ENCODE measurements at places on chromosomes 6 and 20.

DNA sequence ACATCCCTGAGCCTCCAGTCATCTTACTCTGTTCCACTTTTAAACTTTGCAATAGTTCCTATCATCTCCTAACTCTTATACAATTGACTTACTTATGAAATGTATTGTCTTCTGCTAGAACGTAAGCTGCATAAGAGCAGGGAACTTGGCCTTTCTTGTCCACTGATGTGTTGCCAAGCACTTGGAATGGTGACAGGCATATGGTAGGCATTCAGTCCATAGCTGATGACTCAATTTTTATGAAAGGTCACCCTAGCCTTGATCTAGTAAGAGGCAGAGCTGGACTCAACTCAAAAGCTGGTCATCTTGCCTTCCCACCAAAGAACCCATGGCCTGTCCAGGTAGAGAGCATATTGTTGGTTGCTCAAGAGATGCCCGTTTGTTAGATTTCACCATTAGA lies 82.4 kb upstream of the FAM184A start:
- no peak for DNase-seq

DNA sequence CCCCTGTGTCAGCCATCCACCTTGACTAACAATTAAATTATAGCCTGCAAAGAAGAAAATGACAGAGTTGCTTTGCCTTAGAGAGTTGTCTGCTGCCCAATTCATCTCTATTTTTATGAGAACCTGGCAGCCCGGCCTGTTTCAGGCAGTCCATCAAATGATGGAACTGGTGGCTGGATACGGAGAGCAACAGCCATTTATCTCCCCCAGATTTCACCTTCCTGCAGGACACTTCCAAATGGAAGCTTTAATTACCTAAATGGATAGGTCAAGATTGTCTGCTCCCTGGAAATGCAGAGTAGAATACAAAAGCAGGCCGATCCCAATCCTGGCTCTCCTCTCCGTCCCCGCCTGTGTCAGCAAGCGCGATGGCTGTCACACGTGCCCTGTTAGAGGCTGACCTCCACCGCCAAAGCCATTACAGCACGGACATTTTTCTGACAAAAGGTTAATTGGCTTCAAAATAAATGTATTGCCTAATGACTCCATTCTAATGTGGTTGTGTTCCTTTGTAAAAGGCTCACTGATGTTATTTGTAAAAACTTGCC lies 86.7 kb downstream of the PACRG start:
- no peak for DNase-seq

DNA sequence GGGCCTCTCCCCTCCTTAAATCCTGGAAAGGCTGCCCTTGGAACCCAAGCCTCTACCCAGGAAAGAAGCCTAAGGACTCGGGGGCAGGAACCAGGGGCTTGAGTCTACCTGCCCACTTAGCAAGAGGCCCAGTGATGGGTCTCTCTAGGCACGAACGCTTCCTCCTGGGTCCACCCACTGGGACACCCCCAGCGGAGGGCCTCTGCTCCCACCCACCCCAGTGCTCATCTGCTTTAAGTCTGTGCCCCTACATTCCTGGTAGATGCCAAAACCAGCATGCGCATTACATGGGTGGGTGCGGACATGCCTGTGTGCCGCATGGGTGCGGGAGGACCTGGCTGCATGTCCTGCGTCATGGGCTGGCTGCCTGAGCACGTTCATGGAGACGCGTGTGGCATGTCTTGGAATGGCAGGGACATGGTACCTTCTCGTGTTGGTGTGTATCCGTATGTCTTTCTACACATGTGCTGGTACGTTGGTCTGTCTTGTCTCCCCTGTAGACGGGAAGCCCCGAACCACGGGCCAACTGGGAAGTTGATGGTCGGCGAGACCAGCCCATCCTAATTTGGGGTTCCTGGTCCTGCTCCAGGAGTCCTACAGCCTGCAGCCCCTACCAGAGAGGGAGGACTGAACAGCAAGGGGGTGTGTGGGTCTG lies 29.3 kb downstream of the SNPH start:
- no peak for DNase-seq

GRCh38 chr6:154440422-154441043 lies 70.0 kb downstream of the CNKSR3 start:
- DNase-seq = no peak

- no peak for DNase-seq
Measured at GRCh38 chr6:64920257-64920656, 786.8 kb downstream of the EYS start.

DNA sequence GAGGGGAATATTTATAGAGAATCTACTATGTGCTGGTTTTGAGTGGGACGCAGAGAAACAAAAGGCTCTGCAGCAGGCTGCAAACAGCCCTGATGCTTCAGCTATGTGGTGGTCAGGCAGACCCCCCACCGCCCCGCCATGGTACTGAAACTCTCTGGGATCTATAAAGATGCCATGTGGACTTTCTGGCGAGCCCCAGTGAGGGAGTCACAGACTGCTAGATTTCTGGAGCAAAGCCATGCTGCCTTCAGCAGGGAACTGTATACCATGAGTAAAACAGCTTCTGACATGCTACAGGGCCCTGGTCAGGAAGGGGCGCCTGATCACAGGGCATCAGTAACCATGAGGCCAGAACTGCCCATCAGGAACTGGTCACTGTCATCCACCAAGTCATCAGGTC lies 19.2 kb upstream of the BPIFB1 start:
- no peak for DNase-seq

DNA sequence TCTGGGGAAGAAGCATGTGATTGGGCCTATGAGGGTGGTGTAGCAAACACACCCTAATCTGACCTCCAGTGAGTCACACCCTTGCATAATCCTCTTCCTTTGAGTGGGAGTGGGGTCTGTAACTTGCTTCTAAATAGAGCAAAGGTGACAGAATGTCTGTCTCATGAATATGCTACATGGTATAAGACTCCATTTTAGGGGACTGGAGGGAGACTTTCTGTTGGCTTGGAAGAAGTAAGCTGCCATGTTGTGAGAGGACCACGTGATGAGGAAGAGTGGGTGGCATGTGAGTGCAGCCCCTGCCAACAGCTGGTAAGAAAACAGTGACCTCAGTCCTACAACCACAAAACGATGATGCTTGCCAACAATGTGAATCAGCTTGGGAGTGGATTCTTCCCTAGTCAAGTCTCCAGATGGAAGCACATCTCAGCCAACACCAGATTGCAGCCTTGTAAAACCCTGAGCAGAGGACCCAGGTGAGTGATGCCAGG lies 3.7 kb downstream of the AK9 start:
- DNase-seq = peak; percentile 41

DNA sequence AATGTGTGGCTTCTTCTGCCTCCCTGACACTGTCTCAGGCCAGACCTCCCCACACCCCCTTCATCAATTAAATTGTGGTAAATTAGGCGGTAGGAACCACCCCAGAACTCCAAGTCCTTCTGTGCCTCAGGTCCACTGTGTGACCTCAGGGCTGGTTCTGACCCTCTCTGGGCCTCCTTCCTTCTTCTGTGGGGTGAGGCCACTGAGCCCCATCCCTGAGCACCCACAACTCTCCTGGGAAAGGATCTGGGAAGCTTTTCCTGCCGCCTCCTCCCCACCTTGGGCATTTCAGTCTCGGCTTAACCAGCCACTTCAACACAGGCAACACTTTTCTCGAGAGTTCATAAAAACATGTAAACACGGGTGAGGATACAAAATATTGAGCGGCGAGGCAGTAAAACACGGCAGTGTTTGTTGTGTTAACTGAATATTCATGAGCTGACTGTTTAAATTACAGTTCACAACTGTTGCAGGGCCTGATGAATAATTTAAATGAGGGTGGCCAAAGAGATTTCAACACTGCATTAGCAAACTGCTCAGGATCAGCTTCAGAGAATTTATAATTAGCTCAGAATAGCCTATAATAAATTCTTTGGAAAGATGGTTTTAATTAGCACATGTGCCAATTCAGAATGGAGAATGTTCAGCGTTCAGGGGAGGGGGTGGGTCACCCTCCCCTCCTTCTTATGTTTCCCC lies 112.1 kb downstream of the TOX2 start:
- no peak for DNase-seq

GRCh38 chr6:51630011-51630410 lies 457.4 kb downstream of the PKHD1 start:
- DNase-seq = no peak

DNA sequence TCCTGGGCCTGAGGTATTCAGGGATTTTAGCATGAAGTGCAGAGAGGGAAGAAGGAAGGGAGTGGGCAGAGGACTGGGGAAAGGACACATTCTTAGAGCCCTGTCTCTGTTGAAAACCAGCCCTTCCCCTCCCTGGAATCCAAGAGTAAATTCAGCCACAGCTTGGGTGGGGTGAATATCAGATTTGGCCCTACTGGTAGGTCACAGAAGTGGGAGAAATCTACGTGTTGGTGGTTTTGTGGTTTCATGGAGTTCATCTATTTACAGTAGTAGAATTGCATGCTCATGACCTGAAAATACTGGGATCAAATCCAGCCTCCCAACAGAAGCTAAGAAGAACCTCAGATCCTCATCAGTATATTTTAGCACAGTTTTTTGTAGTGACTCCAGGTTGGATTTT lies 404.4 kb downstream of the BMP2 start:
- DNase-seq = no peak

DNA sequence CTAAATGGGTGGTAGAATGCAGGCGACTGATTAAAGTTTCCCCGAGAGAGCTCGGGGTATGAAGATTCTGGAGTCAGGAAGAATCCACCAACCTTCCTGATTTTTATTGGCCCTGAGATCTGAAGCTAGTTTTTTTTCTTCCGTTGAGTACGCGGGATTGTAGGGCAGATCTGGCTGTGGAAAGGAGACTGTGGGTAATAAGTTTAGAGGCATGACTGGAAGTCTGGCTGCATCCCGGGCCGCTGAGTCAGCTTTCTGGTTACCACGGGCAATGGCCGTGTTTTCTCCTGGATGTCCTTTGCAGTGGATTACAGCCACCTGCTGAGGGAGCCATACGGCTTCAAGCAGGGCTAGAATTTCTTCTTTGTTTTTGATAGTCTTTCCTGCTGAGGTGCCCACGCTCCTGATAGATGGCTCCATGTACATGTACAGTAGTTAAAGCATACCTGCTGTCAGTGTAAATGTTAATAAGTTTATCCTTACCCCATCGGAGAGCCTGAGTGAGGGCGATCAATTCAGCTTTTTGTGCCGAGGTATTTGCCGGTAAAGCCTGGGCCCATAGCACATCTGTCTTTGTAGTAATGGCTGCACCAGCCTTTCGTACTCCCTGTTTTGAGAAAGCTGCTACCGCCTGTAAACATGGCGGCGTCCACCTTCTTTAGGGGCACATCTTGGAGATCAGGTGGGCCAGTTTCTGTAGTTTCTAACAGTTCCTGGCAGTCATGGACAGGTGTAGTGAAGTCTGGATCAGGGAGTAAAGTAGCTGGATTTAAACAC lies 154.0 kb downstream of the TRIM27 start:
- no peak for DNase-seq

- no peak for DNase-seq
Measured at GRCh38 chr6:36329798-36330291, 6.8 kb downstream of the BNIP5 start.

DNA sequence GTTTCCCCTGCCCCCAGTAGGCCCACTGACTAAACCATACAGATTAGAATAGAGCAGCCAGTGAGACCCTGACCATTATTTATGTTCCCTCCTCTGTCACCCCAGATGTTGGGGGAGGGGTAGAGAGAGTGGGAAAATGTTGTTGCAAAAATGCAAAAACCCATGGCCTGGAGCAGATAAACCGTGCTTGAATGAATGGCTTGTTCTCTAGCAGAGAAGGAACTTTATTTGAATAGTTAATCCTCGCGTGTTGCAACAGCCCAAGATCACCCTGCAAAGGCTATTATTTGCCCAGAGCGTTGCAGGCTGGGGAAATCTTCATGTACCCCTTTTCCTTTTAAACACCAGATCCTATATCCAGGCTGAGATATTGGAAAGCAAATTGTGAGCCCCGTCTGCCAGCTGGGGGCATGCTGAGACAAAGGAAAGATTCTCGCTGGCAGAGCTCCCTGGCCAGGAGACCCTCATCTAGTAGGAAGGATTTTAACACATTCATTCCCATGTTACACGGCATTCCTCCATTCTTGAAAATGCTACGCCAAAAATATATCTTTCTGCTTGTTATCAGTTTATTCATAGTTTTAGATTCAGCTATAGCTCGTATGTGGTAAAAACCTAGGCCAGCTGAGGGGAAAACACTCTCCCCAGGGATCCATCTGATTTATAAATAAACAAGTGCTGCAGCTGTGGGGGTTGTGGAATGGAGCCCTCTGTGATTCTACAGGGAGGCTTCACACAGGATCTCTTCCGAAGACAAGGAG lies 53.0 kb downstream of the LINC00237 start:
- DNase-seq = no peak

GRCh38 chr20:55540013-55540412 lies 465.3 kb downstream of the CBLN4 start:
- no peak for DNase-seq

All from left lung (tissue), 14 donors.